Esophagus muscularis mucosa (tissue), 4 donors: ENCODE measurements at places on chromosomes 7 and 10. TPM values are rescaled to one million over a fixed set of nuclear protein-coding genes. Genes with fewer than 3 reads are reported as not detected.

GRCh38 chr10:102613286-102613685, 31.0 kb upstream of the TRIM8 start:
- peaks cover 72% of the 10 kb centered on the region for H3K4me1 ChIP-seq
- peaks cover 29% of the 10 kb centered on the region for H3K36me3 ChIP-seq
- no peak for DNase-seq
- H3K4me3 ChIP-seq = no peak overlapping the region

Gene SFTPA1
- total RNA-seq = 11.9 TPM

Gene NKX2-3
- total RNA-seq = not detected

- DNase-seq = no peak
- H3K4me3 ChIP-seq = no peak overlapping the region
- H3K36me3 ChIP-seq = no peaks in the 10 kb centered on the region
- no peaks in the 10 kb centered on the region for H3K27me3 ChIP-seq
Measured at GRCh38 chr10:129683920-129684319, 216.9 kb downstream of the MGMT start.

Gene COL28A1
- 17.4 TPM for total RNA-seq
